ENCODE measurements at places on chromosomes 16 and 17.
A peak's percentile ranks its signal among the peaks of the same experiment; 100 is the strongest.

- DNase-seq, result no peak
These were observed 89.6 kb downstream of the CDC27 start for GRCh38 chr17:47099451-47099986.

GRCh38 chr17:67433248-67433924, 56.3 kb downstream of the PITPNC1 start:
- no peak for DNase-seq

DNA sequence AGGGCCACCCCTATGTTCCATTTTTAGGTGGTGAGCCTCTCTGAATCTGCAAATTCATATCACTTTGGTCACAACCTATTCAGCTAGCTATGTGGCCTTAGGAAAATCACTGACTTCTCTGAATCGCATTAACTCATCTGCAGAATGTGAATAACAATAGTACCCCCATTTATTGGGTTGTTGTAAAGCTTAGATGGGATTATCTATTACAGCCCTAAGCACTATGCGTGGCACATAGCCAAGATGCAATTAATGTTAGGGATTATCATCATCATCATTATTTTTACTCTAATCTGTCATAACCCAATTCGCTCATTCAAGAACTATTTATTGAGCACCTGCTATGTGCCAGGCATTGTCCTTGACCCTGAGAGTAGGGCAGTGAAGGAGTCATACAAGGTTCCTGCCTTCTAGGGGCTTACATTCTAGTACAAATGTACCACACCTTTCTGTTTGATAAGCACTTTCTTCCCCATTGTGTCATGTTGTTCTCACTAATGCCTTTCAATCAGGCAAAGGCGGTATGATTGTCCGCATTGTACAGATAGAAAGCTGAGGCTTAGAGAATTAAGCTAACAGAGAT, 38.5 kb downstream of the CHD9 start:
- DNase-seq, result no peak

GRCh38 chr16:50259334-50260205, 6.8 kb upstream of the ADCY7 start:
- no peak for DNase-seq

DNA sequence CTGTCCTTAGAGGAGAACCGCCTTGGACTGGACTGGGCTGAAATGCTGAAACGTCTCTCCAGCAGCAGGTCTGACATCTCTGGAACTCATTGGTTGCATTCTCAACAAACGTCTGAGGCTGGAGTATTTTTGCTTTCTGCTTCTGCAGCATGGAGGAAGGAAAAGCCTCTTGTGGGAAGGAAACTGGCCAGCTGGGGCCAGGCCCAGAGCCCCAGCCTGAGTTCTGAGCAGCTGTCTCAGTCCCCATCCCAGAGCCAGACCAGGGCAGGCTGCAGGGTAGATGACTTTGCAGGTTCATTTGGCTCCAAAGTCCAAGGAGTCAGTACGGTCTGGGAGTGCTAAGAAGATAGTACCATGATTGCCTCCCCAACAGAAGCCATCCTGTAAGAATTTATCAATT, 18.3 kb downstream of the TEKT3 start:
- DNase-seq, result no peak

GRCh38 chr17:69716556-69716955, 302.1 kb downstream of the MAP2K6 start:
- no peak for DNase-seq

DNA sequence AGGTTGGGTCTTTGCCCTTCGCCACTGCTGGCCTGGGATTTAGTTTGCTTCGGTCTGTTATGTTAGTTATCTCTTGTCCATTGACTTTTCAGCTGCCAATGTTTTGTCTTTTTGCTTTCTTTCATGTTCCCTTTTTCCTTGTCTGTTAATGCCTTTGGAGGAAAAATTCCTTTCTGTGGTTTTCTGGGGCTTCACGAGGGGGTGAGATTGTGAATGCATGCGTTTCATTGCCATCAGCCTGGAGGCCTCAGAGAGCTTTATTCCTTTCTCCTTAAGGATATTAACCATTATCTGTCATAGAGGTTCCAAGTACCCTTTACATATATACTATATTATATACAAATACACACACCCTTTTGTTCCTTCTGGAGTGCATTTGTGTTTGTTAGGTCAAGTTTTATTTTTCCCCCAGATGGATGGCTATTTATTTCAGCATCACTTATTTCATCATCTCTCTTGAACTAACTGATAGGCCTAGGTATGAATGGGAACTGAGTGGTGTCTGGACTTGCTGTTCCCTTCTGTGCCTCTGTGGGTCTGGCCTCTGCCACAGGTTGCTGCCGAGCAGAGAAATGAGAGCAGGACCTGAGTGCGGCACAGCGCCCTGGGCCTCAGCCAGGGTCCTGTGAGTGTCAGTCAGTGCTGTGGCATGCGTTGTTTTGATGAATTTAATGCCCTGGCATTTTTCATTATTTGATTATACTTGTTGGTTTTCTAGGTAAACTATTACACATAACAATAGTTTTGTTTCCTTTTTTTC, 193.4 kb downstream of the LGALS9B start:
- DNase-seq, result no peak

GRCh38 chr17:78665387-78665951, 88.3 kb upstream of the DNAH17 start:
- DNase-seq, result no peak

- no peak for DNase-seq
These were observed 20.5 kb downstream of the SRCIN1 start for GRCh38 chr17:38585056-38585917.

DNA sequence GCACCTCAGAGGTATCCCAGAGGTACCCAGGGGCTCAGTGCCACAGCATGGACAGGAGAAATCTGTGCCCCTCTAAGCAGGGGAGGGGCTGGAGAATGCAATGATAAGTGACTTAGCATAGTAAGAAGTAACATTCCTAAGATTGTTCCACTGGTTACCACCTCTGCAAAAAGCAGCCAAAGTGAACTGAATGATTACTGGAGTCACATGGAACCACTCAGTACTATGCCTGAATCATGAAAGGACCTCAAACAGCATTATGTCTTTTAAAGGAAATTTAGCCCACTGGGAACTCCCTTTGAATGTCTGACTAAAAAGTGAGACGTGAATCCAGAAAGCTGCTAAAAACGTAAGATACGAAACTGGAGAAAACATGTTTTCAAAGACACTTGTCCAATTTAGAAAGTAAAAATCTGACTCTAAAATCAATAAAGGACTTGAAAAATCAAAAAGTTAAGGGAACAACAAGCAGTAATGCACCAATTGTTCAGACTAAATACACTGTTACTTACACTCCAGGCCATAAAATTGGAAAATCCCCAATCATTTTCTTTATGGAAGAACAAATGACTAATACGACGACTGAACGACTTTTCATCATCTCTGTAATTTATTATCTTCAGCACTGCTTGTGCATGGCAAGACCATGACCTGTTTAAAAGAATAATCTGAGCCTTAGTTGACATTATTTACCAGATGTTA, 38.6 kb downstream of the LITAFD start:
- no peak for DNase-seq

- no peak for DNase-seq
These were observed 7.8 kb upstream of the TMEM132E start for GRCh38 chr17:34571428-34572130.

- no peak for DNase-seq
These were observed 414 bp downstream of the NARF start for GRCh38 chr17:82458885-82459424.

GRCh38 chr17:43428524-43428923, 29.7 kb downstream of the ARL4D start:
- no peak for DNase-seq

DNA sequence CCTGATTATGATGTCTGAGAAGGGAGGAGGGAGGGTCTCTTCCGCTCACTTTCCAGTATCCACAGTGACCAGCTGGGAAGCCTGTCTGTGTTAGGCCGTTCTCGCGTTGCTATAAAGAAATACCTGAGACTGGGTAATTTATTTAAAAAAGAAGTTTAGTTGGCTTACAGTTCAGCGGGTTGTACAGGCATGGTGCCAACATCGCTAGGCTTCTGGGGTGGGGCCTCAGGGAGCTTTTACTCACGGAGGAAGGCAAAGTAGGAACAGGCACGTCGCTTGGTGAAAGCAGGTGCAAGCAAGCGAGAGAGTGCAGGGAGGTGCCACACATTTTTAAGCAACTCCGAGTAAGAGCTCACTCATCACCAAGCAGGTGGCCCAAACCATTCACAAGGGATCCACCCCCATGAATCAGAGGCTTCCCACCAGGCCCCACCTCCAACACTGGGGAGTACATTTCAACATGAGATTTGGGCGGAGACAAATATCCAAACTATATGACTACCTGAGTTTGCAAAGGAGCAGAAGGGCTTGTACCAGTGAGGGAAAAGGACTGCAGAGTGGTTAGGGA, 137.5 kb downstream of the CCDC182 start:
- DNase-seq, result no peak

- peak; percentile 15 for DNase-seq
These were observed 3.5 kb upstream of the ARMC5 start for GRCh38 chr16:31455601-31456314.

- no peak for DNase-seq
These were observed 114.5 kb downstream of the OR1D5 start for GRCh38 chr17:2948721-2949468.

DNA sequence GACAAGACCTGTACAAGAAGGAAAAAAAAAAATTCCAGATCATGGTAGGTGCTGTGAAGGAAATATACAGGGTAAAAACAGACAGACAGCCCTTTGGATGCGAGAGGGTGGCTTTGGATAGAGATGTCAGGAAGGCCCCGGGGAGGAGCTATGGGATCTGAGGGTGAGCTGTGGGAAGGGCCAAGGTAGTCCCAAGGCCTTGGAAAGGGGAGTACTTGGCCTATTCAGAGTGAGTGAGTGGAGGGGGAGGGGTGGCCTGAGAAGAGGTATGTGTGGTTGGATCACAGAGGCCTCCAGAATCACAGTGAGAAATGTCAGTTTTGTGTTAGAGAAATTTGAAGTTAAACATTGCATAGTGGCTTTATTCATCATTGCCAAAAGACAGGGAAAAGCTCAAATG, 31.2 kb upstream of the AKTIP start:
- no peak for DNase-seq

- DNase-seq, result no peak
These were observed 234.6 kb downstream of the HS3ST3A1 start for GRCh38 chr17:13367154-13367553.

- no peak for DNase-seq
These were observed 28.9 kb downstream of the COX10 start for GRCh38 chr17:14098246-14098645.

- DNase-seq, result peak; percentile 36
These were observed 700 bp downstream of the UBN1 start for GRCh38 chr16:4847774-4848587.

- no peak for DNase-seq
These were observed 16.9 kb downstream of the MPG start for GRCh38 chr16:94918-95265.

DNA sequence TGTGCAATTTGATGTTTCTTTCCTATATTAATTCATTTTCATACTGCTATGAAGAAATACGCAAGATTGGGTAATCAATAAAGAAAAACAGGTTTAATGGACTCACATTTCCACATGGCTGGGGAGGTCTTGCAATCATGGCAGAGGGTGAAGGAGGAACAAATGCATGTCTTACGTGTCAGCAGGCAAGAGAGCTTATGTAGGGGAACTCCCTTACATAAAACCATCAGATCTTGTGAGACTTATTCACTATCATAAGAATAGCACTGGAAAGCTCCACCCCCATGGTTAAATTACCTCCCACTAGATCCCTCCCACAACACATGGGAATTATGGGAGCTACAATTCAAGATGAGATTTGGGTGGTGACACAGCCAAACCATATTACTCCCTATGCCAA, 418.9 kb upstream of the MAF start:
- no peak for DNase-seq

DNA sequence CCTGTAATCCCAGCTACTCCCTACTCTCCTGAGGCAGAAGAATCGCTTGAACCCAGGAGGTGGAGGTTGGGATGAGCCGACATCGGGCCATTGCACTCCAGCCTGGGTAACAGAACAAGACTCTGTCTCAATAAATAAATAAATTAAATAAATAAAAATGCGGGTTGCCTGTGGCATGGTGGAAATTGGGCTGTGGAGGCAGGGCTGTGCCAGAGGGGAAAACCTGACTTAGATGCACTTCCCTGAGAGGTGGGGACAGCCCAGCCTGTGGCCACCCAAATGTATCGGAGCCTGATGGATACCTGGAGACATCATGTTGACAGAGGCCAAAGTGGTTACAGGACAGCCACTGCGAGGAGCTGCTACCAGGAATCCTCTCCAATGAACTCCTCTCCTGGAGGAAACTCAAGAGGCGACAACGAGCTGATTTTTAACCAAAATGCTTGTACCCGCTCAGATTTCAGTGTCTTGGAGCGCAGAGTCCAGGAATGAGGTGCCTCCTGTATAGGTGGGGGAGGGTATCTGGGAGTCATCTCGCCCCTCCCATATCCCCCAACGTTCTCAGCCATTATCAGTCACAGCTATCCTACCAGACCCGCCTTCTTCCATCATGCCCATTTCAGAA, 32.3 kb downstream of the DDX19A start:
- DNase-seq, result no peak

DNA sequence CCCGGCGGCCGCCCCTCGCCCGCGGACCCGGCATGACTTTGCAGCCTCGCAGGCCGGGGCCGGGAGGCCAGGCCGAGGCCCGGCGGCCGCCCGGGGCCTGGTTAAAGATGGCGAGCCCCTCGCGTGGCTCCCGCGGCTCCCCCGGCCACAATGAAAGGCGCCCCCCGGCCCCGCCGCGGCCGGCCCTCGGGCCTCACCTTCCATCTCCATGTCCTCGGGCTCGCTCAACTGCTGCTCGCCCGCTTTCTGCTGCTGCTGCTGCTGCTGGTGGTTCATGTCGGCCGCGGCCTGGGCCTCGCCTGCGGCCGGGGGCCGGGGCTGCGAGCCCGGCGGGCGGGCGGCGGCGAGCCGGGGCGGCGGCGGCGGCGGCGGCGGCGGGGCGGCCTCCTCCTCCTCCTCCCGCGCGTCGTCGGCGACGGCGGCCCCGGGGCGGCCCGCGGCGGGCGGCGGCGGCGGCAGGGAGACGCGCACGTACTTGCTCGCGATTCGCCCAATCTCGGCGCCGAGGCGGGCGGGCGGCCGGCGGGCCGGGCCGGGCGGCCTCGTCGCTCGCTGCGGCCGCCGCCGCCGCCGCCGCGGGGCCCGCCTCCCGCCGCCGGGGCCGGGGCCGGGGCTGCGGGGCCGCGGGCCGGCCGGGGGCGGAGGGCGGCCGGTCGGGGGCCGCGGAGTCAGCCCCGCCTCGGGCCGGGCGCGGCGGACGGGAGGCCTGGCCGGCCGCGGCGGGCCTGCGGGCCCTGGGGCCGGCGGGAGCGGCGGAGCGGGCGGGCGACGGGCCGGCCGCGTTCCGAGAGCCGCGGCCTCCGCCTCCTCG, 491 bp downstream of the USP7 start:
- no peak for DNase-seq

- no peak for DNase-seq
These were observed 119.9 kb upstream of the IRX6 start for GRCh38 chr16:55204069-55204468.

DNA sequence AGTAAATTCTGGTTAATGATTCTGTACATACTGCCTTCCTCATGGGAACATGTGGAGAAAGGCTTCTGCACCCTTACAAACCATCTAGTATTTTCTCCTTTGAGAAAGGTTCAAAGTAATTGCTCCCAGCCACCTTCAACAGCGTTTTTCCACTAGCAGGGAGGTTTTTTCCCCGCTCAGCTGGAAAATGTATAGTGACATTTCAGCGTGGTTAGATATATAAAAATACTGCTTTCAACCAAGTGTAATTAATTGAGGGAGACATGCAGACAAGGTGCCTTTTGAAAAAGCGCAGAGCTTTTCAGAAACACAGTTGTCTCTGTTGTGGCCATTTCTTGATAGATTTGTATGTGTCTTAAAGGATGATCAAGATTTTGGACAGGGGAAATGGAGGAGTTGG, 5.1 kb downstream of the BMERB1 start:
- DNase-seq, result no peak

Measured in GM10248 (cell line).